A172 (cell line): ENCODE measurements at places on chromosomes 4 and X.

DNA sequence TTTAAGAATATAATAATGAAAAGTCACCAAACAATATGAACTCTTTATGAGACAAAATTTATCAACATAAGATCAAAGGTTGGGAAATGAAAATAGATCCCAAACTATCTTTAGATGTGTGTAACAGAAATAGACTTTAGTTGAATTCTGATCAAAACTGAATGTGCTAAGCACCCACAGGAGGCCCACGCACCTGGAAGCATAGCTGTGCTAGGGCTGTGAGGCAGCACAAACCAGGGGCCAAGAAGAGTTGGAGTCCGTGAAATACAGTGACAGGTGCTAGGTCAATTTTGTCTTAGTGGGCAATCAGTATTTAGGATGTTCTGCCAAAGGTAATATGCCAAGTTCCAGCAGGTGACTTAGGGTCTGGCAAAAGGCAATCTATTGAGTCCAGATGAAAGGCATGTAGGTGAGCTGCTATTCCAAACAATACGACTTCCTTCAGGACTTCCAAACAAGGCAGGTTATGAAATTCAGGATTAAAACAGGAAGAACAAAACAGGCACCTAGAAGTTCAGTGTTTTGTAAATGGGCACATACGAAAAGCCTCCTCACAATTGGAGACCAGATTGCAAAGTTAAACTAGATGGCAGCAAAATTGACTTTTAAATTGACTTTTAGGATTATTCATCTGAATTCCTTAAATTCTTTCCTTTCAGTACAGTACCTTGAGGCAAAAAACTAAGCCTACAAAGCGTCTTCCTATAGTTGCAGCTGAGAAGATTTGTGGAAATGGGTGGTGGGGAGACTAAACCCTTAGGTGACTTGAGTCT lies 4.7 kb upstream of the PCDH18 start:
- DNase-seq = no peak

- peak; percentile 48 for DNase-seq
Observed at GRCh38 chr4:141142423-141142822, 9.2 kb upstream of the RNF150 start.

DNA sequence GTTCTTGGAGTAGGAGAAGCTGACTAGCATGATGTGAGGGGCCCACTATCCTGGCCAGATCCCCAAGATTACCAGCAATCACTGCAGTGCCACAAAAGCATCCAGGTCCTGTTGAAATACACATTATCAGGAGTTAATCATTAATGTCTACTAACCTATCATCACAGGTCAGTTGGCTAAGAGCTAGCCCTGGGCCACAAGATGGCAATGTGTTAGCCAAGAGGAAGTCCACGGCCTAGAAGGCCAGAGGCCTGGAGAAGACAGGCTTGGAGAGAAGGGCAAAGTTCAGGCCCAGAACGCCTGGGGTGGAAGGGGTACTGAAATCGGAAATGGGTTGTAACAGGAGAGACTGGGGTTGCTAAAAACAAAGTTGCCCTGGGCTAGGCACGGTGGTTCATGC lies 19.9 kb upstream of the KIAA1210 start:
- DNase-seq = no peak

DNA sequence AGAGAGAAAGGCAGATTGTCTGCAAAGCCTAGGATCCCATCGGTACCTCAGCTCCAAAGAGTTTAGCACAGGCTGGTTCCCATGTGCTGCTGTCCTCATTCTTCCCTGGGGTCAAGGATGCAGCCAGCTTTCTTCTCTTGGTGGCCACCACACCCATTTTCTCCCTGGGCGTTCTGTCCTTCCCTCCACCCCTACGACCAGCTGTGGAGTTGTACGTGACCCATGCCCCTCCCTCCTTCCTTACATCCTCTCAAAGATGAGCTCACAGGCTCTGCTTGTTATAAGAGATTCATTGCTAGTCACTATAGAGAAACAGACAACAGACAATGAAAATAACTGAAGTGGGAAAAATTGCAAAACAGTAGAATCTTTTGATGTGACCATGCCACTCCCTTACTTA lies 74.0 kb upstream of the KLF3 start:
- DNase-seq = no peak

GRCh38 chr4:81358154-81358553 lies 113.6 kb downstream of the RASGEF1B start:
- DNase-seq = no peak

- no peak for DNase-seq
Observed at GRCh38 chr4:120177603-120178002, 111.0 kb upstream of the MAD2L1 start.

- DNase-seq = no peak
Observed at GRCh38 chr4:27763830-27764525, 903.3 kb downstream of the STIM2 start.

- no peak for DNase-seq
Observed at GRCh38 chr4:19187096-19187495, 1064.6 kb upstream of the SLIT2 start.
